ENCODE measurements at places on chromosomes 6 and 20.

DNA sequence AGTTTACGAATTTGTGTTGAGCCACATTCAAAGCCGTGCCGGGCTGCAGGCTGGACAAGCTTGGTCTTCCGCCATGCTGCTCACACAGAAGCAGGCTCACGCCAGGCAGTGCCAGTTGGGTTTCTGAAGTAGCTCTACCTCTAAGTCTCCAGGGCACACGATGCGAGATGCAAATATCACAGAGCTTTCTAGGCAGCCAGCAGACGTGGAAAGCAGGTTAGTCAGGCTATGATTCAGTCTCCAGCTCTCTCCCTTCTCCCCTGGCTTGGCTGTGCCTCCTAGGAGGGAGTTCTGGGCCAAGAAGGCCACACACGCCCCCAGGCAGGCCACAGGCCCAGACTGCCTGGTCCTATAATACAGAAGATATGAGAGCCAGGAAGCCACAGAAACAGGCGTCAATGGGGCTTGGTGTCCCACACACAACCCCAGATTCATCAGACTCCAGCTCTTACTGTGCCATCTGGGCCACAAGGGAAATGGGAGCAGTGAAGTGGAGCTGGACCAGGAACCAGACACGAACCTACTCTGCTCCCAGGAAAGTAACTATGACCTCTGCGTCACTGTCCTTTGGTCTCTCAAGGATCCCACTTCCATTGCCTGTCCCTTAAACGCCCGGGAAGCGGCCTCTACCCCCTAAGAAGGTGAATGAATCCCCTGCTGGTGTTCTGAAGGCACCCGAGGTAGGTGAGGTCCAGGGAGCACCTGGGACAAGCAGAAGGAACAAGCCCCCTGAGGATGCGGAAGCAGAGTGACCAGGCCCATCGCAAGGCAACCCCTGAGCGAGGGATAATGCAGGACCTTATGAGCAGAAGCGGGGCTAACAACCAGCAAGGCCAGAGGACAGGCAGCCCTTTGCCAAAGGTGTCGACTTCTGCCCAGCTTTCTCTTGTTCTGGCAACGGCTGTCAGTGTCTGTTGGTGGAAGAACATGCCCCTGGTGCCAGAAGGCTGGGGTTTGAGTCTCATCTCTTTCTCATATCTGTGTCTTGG, 61.2 kb downstream of the GFOD1 start:
- DNase-seq, result peak; percentile 58

DNA sequence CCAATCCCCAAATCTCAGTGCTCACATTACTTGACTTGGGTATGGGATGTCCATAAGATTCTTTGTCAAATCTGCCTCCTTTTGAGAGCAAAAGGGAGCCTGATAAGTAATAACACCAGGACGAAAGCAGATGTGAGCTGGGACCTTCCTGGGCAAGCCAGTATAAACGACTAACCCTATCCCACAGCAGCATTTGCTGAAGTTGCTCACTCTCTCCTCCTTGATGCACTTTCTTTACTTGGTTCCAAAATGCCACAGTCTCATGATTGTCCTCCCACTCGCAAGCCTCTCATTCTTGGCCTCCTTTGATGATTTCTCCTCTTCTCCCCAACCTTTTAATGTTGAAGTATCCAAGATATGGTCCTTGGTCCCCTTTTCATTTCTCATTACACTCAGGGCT, 44.7 kb upstream of the TAGAP start:
- DNase-seq, result no peak

GRCh38 chr6:146912730-146913685, 291.2 kb upstream of the STXBP5 start:
- no peak for DNase-seq

- no peak for DNase-seq
Measured at GRCh38 chr6:25217829-25218228, 61.3 kb upstream of the CARMIL1 start.

DNA sequence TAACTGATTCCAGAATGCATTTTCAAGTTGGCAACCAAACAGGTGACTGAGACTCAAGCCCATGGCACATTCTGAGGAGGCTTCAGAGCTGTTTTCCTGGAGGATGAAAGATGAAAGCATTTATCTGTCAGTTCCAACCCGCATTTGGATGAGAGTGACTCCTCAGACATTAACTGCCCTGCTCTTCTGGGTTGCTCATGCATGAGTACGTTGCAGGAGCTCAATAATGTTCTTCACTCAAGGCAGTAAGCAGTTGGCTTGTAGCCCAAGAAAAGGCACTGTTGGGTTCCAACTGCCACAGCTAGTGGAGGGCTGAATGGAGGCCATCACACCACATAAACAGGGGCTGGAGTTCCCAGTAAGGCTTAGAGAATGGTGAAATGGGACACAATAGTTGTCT, 155.3 kb downstream of the FUT9 start:
- no peak for DNase-seq

GRCh38 chr6:114467931-114468330, 125.1 kb upstream of the HS3ST5 start:
- DNase-seq, result no peak

DNA sequence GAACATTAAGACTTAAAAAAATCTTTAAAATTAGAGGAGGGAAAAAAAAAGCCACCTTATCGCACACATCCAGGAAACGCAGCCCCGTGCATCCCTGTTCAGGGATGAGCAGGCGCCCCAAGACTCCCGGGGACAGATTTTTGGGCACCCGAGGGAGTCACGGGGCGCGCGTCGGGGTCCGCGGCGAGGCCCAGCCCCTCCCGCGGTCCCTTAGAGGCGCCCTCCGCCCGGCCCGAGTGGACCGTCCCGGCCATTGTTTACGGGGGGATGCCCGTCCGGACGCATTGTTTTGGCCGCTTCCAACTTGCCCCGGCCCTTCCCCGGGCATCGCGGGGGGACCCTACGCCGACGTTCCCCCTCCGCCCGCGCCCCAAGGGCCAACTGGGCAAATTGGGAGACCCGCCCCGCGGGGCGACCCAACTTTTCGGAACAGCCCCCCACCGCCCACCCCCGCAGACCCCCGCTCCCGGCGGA, 610 bp downstream of the ZNF217 start:
- DNase-seq, result peak; percentile 63

Data from activated T-cell treated with anti-CD3 and anti-CD28 coated beads, Interleukin-2, amount 50 U/mL, for 24 hours (primary cell).